Stimulated activated CD4-positive, alpha-beta T cell treated with anti-CD3 and anti-CD28 coated beads, Interleukin-12 subunit alpha, Interleukin-12 subunit beta, amount 100 ng/mL, for 24 hours (primary cell): ENCODE measurements at places on chromosomes 4 and X.
A peak's percentile ranks its signal among the peaks of the same experiment; 100 is the strongest.

DNA sequence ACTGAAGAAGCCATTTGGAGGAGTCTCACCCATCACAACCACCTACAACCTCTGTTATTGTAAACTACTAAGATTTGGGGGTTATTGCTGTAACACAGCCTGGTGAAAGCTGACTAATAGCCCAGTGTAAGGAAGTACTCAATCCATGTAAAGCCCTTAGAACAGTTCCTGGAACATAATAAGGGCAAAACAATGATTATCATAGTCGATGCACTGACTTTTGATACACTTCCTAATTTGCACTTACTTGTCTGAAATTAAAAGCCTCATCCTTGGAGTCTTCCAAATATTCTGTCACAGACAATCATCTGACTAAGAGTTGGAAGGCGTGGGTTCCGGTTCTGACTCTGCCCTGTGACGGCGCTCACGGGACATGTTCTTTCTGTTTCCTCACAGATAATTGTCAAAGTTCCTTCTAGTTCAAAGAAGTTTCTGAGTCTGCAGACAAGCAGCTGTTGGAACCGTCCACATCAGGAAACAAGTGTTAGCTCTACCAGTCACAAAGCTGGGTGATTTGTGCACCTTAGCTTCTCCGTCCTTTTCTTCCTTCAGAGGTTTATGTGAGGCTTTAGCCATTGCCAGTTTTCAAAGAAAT is 33.4 kb upstream of the RASGEF1B start:
- DNase-seq = peak; percentile 50

DNA sequence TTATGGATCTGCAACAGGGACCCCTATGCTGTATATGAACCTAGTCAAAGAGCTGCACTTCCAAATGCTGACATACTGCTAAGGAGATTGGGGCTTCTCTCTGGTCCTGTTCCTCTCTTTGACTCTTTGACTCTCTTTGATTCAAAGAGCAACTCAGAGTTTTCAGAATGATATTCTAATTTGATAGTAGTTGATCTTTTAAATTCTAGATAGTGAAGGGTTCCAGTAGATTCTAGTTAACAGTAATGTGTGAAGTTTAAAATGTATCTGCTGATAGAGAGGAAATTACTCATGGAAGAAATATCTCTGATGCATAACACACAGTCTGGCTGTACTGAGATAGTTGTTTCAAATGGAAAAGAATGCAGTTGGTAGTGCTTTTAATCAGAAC is 239.1 kb downstream of the RASL11B start:
- DNase-seq = no peak

GRCh38 chr4:31084806-31085416 is 364.7 kb downstream of the PCDH7 start:
- DNase-seq = no peak

- no peak for DNase-seq
These were observed 220.5 kb upstream of the RPS6KA3 start for GRCh38 chrX:20487227-20487626.

- no peak for DNase-seq
These were observed 20.9 kb downstream of the GPAT3 start for GRCh38 chr4:83556816-83557215.

DNA sequence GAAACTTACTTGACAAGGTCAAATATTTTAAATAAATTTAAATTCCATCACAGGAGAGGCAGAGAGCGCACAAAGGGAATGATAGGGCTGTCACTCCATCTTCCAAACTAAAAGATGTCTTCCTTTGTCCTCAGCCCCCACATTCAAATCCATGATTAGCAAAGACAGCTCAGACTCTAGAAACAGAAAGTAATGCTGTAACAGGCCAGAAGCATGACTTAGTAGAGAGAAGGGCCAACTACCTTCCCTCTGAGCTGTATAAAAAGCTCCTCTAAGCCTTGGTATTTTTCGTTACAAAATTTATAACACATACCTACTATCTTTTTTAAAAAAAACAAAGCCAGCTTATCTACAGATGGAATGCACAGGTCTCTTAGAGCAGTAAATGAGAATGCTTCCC is 207.4 kb downstream of the MAPK10 start:
- DNase-seq = no peak

GRCh38 chrX:18394477-18394876 is 30.9 kb upstream of the CDKL5 start:
- DNase-seq = no peak

DNA sequence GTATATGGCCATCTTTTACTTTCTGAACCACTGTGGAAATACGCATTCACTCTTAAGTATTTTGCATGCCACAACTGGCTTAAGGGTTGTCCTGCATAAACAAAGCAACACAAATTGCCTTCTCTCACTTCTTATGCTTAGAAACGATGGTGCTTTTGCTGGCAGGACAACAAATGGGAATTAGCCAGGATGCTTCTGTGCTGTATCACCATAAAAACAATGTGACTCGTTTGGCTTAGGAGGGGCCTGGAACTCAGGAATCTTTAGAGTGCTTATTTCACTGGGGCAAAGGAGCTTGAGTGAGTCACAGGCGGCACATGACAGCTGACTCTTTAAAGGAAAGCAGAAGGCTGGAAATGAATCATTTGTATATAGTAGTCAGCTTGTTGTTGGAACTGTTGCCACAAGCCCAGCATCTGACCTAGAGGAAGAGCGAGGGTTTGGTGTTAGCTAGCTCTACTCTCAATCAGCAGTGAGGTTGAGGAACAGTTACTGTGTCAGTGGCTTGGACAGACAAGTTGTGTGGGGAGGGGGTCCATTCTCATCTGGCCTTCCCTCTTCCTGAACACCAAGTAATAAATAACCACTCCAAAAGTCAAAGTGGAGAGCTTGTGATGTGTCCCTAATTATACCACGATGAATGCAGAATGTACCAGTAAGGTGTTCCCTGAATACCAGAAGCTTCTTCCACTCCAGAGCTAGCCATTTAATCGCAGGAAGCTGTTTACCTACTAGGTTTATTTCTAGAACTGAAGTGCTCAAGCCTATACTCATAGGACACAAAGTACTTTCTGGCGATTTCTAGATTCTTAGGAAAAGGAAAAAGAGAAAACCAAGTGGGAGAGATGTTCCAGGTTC is 293.1 kb downstream of the CAMK2D start:
- no peak for DNase-seq

DNA sequence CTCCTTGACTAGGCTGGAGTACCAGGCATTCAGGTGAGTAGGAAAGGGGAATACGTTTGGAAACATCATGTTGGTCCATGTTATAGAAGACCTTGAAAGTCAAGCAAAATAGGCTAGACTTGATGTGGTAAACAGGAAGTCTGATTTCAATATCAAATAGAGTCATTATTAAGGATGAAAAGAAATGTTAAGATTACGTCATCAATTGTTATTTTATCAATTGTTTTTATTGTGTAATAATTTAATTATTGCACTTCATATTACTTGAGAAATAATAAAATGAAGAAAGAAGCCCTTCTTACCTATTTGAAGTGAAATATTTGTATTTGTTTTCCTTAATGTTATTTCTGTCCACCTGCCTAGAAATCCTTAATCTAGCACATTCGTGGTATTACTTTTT is 361.0 kb upstream of the HAND2 start:
- DNase-seq = no peak

DNA sequence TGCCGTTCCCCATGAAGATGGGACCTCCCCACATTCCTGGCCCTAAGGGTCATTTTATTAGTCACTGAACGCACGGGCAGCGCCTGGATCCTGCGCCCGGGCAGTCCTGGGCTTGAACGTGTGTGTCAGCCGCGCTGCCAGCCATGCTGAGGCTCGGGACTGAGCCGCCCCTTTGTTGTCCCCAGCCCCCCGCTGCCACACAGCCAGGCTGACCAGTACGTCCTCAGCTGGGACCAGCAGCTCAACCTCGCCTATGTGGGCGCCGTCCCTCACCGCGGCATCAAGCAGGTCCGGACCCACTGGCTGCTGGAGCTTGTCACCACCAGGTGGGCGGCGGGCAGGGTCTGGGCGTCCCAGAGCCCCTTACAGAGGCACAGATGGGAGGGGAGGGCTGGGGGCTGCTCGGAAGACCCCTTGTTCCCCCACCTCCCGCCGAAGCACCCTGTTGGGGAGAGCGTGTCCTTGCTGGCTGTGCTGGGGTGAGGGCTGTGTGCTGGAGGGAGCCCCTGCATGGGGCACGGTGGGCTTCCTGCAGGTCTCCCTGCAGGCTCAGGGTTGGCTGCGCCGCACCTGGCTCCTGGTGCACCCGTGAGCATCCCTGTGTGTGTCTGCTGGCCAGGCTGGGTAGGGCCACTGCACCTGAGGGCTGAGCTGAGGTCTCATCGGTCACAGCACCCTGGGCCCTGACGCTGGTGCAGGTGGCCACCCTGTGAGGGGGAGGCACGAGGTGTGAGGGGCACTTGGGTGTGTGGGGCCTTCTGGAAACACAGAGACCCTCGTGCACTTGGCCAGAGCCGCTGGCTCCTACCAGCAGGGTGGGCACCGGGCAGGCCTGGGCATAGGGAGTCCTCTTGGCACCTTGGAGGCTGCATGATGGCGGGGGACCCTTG is 1.0 kb downstream of the IDUA start:
- DNase-seq = no peak

DNA sequence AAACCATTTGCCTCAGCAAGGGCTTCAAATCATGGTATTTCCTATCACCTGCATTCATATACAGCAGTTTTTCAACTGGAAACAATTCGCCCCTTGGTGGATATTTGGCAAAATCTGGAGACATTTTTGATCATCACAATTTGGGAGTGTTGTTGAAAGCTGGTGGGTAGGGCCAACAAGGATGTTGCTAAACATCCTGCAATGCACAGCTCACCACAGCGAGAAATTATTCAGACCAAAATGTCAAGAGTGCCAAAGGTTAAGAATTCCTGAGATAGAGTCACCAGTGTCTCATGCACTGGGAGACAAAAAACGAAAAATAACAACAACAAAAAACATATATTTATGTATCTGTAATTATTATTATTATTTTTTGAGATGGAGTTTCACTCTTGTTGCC is 435.2 kb upstream of the CTSO start:
- no peak for DNase-seq

DNA sequence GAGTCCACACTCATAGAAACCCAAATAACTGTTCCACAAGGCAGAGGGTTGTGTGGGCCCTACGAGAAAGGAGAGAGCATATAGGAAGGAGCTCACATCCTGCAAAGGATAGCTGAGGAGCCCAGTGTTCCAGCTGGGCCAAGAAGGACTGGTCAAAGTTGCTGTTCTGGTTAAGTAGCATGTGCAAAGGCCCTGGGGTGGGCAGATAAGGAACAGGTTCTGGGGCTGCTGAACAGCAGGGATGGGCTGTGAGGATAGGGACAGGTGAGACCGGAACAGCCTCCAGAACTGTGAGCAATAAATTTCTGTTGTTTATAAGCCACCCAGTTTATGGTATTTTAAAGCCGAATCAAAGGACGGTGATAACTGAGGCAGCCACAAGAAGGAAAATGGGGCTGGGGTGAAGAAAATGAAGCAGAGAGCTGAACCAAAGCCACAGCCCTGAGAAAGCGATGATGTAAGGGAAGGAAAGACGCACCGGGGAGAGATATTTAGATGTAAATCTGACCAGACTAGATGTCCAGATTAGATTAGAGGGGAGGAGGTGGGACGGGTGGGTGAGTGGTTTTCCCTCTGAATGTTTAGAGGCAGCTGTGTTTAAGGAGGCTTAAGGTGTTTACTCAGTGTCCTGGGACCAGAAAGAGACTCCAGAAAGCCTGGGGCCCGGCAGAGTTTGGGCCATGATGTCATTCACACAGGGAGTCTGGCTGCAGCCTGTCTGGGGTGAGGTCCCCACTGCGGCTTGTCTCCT is 180.8 kb upstream of the BCOR start:
- DNase-seq = no peak

GRCh38 chr4:161403781-161404180 is 760.0 kb downstream of the FSTL5 start:
- no peak for DNase-seq

GRCh38 chr4:153838564-153838963 is 49.7 kb upstream of the SFRP2 start:
- no peak for DNase-seq

GRCh38 chr4:21476757-21477156 is 471.8 kb downstream of the KCNIP4 start:
- DNase-seq = no peak

DNA sequence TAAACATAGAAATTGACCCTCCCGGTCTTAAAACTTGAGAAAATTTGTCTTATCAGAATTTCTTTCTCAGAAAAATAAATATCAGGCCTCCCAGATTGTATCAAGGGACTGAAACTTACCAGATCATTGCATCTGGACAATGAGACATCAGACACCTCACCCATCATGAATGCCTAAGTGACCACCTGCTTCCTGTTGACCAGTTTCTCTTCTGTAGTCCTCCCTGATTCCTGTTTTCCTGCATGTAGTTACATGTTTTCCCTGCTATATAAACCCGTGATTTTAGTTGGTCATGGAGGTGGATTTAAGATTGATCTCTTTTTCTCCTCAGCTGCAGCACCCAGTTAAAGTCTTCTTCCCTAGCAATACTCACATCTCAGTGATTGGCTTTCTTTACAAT is 548.1 kb downstream of the PPP4R3C start:
- DNase-seq = no peak

DNA sequence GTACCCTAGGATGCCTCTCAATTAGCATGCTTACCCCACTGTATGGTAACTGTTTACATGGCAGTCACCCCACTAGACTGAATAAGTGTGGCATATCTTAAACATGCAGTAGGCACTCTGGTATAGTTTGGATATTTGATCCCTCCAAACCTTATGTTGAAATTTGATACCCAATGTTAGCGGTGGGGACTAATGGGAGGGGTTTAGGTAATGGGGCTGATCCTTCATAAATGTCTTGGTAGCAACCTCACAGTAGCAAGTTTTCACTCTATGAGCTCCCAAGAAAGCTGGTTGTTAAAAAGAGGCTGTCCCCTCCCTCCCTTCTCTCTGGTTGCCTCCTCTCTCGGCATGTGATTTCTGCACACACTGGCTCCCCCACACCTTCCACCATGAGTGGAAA is 10.1 kb downstream of the TMEM150C start:
- DNase-seq = no peak

DNA sequence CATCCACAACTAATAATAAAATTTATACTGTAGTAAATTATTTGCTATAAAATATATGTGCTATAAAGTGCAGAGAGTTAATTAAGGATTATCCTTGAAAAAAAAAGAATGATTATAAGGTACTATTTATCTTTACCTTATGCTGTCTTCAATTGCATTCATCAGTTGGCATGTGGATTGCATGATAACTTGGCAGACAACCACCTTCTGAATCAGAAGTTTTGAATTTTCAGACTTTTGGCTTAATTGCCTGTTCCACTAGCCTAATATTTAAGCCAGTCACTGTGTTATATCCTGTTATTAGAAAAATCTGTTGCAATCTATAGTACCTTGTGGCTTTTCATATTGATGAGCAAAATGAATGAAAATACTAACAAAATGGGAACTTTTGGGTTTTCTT is 1040.3 kb upstream of the PCDH10 start:
- DNase-seq = no peak

DNA sequence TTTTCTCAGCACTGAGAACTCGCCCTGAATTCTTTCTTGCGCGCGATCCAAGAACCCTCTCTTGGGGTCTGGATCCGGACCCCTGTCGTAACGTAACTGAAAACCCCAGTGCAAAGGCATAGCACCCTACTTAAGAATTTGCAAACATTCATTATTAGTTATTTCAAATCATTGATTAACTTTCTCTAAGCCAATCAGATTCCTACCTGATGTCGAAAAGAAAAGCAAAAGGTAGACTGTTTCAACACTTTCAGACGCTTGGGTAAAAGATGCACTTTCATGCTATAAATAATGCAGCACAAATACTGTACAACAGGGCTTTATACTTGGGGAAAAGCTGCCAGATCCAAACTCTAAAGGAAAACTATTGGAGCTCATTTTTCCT is 817 bp upstream of the WDR19 start:
- DNase-seq = no peak

- no peak for DNase-seq
These were observed 114.6 kb downstream of the DDIT4L start for GRCh38 chr4:100075486-100076270.

- DNase-seq = no peak
These were observed 555.4 kb upstream of the CPEB2 start for GRCh38 chr4:14446904-14447303.
